ENCODE measurements at places on chromosomes 4 and X.

- DNase-seq, result no peak
Measured at GRCh38 chrX:30920271-30920670, 31.2 kb upstream of the TAB3 start.

- no peak for DNase-seq
Measured at GRCh38 chr4:17068891-17069290, 170.4 kb upstream of the LDB2 start.

DNA sequence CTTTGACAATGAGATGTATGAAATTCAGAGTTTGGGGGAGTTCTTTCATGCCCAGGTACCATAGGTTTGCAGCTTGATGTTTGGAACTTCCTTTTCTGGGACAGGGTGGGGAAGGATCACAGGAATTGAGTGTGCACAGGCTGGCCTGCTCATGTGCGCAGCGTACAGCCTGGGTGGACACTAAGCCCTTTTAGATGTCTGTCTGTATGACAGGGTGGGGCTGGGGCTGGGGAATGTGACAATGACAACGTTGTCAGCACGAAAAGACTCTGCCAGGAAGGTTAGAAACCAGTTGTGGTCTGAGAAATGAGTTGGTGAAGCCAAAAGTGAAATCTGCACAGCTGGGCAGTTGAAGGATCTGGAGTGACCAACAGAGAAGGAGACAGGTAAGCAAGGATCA lies 47.4 kb downstream of the WWC2 start:
- no peak for DNase-seq

DNA sequence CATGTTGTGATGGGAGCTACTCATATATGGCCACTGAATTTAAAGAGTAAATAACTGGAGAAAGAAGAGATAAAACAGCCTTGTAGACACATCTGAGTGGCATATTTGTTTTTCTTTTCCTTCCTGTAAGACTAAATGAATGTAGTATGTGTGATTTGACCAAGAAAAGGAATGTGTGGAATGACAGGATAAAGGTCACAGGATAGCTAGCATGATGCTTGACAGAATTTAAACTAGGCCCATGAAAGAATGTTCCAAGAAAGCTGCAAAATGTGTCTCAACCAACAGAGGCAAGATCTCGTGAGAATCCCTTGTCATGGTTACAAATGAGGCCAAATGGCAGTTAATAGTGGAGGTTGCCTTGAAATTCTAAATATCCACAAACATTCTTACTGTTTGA lies 137.0 kb downstream of the KCNIP4 start:
- no peak for DNase-seq

- no peak for DNase-seq
Measured at GRCh38 chr4:109820563-109820962, 5.0 kb downstream of the GAR1 start.

GRCh38 chr4:139720806-139721205 lies 55.2 kb downstream of the MGST2 start:
- no peak for DNase-seq

DNA sequence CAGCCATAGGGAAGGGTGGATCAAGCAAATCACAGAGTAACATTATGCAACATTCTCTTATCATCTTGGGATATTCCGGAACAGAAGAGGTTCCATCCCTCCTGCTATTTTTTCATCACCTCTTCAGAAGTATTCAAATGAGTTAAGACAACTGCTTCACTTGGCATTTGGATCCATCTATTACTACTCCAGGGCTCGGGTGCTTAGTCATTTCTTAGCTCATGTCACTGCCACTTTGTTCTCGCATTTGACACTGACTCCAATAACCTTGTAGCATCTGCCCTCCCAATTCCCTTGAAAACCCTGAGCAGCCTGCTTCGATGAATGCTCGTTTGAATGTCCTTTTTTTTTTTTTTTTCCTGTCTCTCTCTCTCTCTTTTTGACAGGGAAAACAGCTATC lies 114.9 kb downstream of the PPARGC1A start:
- no peak for DNase-seq

DNA sequence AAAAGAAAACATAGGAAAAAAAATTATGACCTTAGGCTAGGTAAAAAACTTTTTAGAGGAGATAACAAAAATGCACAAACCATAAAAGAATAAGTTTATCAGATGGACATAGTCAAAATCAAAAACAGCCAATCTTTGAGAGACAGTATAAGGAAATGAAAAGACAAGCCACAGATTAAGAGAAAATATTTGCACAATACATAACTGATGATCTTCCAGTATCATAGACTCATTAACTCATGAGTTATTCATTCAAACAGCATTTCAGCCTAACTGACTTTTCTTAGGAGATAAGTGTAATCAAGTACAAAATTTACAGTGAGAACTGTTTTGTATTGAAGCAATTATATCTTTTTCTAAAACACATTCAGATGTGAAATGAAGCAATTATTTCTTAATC lies 183.8 kb downstream of the FBXO8 start:
- DNase-seq, result no peak

GRCh38 chrX:56279863-56280262 lies 47.7 kb downstream of the KLF8 start:
- DNase-seq, result no peak

GRCh38 chr4:95214408-95214807 lies 334.4 kb downstream of the UNC5C start:
- DNase-seq, result no peak
